ENCODE measurements at places on chromosomes 12 and 14.

- DNase-seq = no peak
Observed at GRCh38 chr12:92108651-92109050, 37.0 kb downstream of the BTG1 start.

- no peak for DNase-seq
Observed at GRCh38 chr12:102966200-102966863, 8.9 kb downstream of the ASCL1 start.

- peak; percentile 50 for DNase-seq
Observed at GRCh38 chr12:108803428-108804105, 53.8 kb downstream of the SSH1 start.

DNA sequence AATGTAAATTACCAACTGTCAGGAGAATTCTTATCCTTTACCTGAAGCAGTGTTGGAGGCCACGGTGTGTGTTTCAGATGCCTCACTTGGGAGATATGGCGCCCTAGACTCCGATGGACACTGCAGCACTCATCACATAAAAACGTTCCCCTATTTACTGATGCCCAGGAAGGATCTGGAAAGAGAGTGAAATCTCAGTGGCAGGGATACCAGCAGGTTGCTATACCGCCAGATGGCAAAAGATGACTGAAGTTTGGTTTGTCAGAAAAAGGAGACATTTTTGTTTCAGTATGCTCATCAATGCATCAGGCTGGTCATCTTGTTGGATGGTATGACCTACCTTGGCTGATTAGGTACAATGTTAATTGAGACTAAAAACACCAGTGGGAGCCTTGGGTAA is 4.6 kb downstream of the GIT2 start:
- no peak for DNase-seq

DNA sequence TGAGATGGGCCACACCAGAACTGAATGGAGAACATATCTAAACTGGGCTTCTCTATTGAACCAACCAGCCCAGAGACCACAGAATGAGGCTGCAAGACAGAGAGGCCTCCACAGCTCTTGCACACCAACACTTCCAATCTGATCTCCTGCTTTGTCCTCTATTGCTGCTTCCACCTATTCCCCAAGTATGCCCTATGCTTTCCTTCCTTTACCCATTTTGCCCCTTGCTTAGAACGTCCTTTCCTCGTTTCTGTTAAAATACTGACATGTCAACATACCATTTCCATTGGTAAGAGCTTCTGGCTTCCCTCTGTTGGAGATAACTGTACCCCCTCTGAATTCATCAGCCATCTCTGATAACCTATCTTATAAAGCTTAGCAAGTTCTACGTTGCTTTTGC is 2.8 kb downstream of the SLC2A13 start:
- no peak for DNase-seq

DNA sequence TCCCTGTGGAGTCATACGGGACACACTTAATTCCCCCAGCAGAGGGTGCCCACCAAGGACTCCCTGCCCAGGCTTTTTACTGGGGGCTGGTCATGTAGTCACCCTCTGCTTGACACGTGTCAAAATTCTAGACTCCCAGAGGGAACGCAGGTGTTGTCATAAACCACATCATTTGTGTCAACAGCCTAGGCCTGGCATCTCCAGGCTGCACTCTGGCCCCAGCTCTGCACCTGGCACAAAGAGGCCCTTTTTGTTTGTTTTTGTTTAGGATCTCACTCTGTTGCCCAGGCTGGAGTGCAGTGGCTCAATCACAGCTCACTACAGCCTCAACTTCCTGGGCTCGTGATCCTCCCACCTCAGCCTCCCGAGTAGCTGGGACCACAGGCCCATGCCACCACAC is 21.1 kb downstream of the BRI3BP start:
- no peak for DNase-seq

GRCh38 chr12:122368361-122369073 is 54.0 kb downstream of the CLIP1 start:
- DNase-seq = no peak

GRCh38 chr12:115402443-115403180 is 718.6 kb upstream of the TBX3 start:
- DNase-seq = no peak

- DNase-seq = peak; percentile 39
Observed at GRCh38 chr12:90331262-90331661, 622.6 kb upstream of the ATP2B1 start.

- no peak for DNase-seq
Observed at GRCh38 chr12:89994911-89995310, 286.3 kb upstream of the ATP2B1 start.

GRCh38 chr14:71856199-71856919 is 75.9 kb upstream of the RGS6 start:
- DNase-seq = no peak

DNA sequence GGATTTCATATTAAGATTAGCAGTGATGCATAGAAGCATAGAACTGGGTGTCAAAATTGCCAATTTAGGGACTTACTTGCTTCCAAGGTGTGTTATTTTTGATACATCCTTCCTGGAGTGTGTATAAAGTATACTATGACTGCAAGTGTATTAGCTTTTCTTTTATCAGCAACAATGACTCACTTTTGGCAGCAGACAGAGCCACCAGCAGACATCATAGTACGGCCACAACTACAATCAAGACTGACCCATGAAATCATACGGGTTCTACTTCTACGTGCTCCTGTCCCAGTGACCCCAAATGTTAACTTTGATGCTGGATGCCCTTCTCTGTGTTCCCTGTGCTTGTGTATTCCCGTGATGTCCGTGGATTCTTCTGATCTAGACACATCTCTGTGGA is 443.9 kb downstream of the TMEM132D start:
- no peak for DNase-seq
